CD8-positive, alpha-beta T cell (primary cell): ENCODE measurements at places on chromosomes 13 and 19. TPM values are rescaled to one million over a fixed set of nuclear protein-coding genes. Genes with fewer than 3 reads are reported as not detected.
A peak's percentile ranks its signal among the peaks of the same experiment; 100 is the strongest.

The CEACAM3 gene
- not detected for total RNA-seq

DNA sequence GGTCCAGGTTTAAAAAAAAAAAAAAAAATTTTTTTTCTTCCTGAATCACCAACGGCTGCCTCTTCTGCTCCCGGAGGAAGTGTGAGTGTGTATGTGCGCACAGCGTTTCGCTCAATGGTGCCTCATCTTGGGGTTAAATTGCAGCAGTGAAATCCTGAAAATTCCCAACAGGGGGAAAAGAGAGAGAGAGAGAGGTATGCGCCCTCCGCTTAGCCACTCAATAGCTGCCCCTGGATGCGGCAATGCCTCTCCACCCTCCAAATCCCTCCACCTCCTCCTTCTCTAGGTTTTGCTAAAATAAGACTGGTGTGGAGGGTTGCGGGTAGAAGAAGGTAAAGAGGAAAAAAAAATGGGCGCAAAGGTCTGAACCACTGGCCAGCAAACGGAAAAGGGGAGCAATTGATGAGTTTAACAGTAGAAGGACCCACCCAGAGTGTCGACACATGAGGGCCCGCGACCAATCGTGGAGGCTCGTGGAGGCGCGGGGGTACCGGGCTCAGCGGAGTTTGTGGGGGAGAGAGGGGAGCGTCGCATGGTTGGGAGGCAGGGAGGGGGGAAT, 853 bp upstream of the CACNA1A start:
- DNase-seq: no peak

- peak; percentile 87 for DNase-seq
Observed at GRCh38 chr19:2455851-2456570, 748 bp downstream of the LMNB2 start.

DNA sequence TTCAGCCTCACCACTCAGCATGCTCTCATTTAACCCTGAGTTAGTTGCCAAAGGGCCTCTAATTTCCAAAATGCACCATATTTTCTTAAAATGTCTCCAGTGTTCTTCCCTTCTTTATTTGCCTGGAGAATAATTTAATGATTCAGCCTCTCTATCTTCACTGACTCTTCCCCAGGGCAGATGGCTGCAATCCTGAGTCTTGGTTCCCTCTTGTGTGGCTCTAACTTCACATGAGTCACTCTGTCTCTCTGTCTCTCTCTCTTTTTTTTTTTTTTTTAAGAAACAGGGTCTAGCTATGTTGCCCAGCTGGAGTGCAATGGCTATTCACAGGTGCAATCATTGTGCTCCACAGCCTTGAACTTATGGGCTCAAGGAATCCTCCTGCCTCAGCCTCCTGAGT, 251.4 kb downstream of the VWA8 start:
- DNase-seq: no peak

DNA sequence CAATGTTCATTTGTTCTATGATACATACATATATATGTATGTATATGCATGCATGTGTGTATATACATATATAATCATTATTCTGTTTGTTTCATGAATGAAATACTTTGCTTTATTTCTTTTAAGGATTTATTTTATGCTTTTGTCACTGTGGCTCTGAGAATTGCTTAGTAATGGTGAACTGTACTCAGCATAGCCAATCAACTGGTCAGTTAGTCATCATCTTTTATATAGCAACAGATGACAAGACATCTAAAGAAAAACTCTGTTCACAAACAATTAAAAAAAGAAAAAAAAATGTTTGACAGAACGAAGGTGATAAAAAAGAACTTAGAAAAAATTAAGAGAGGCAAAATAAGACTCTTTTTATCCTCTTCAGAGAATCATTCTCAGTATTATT, 1440.3 kb downstream of the PCDH9 start:
- DNase-seq: no peak
